ENCODE measurements at places on chromosomes 6 and 20.

DNA sequence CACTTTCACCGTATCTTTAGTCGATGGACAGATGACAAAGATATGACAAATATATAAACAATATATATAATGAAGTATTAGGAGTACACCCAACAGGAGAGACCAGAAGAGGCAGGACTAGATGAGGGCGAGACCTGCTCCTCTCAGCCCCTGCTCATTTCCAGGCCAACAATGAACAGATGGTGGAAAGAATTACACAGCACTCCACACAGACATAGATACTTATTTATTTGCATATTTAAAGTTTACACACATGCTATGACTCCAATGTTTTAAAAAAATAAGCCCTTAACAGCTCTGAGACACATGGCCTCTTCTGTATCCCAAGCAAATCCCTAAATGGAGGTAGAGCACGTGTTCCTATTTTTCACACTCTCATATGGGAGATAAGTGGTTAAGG lies 10.4 kb downstream of the FAM210B start:
- no peak for DNase-seq

DNA sequence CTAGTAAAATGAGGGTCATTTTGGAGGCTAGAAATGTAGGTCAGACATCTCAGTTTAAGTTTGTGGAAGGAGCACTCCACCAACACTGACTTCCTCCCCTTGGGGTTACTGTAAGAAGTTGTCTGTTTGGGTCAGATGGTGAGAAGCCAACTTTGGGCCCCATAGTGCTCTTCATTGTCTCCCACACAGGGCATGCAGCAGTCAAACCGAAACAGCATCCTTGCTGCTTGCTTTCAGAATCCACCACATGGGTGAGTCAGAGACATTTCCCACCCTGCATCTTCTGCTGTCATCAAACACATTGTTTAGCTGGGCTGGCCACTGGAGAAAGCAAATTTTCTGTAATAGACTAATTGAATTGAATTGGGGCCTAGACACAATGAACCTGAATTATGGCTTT lies 16.8 kb downstream of the IL17F start:
- DNase-seq, result peak; percentile 47

GRCh38 chr6:126738146-126738545 lies 380.3 kb upstream of the RSPO3 start:
- no peak for DNase-seq

GRCh38 chr20:41478026-41478425 lies 111.4 kb upstream of the EMILIN3 start:
- DNase-seq, result no peak

GRCh38 chr6:36104836-36105235 lies 25.5 kb upstream of the MAPK13 start:
- DNase-seq, result no peak

DNA sequence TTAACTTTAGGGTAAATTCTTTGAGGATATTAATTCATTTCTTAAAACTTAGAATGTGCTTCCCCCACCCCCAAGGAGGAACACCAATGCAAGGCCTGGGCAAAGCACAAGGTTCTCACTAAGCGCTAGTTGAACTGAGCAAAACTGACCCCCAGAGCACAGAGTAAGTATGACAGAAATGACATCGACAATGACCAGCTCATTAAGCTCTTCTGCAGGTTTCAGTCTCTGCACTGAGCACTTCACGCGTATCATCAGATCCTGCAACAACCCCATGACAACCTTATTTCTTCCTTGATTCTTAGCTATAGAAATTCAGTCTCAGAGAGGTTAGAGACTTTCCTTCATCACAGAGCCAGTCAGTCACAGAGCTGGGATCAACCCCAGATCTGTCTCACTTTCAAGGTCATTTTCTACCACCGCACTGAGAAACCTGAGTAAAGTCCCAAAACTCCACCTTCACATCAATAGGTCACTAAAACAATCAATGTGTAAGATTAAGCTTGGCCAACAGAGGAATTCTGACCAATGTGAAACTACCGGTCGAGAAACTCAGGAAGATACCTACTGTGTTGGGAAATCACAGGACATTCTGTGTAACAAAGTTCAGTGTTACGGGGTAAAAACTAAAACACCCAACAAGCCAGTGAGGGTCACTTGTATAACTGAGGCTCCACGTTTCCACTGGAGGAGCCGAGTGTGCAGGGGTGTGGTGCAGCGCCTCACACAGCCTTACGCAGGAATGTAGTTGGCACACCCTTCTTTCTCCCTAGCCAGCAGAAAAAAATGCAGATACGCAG lies 129.0 kb upstream of the FOXQ1 start:
- DNase-seq, result no peak

GRCh38 chr6:108764580-108764950 lies 83.7 kb upstream of the ARMC2 start:
- DNase-seq, result no peak

DNA sequence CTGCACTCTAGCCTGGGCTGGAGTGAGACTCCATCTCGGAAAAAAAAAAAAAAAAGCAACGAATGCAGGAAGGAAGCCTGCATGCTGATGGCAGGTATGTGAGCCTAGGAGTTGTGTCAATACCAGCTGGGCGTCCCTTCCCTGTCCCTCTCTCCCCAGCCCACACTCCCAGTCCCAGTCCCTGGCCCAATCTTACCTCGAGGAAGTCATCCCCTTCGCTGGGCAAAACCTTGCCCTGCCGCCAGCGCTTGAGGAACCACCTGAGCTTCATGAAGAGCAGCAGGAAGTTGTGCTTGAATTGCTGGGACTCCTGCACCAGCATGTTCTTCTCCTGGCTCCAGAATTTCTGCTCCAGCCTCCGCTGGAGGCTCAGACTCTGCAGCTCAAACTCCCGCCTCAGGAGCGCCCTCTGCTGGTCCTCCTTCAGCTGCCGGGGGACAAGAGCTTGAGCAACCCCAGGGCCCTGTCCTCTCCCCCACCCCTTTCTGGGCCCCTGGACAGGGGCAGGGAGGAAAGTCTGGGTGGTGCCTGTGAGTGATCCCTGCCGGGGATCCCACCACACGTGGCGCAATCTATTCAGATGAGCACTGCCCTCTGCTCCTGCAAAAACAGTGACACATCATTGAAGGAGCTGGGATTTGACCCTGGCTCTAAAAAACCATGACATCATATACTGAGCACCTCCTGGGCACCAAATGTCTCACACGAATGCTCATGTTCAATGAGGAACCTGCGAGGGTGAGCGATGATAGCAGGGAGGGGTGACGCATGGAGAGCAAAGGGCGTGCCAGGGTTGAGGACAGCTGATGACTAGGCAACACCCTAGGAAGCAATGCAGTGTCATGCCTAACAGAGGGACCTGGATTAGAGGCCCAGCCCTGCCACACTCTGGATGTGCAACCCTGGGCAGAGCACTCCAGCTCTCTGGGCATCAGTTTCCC lies 35.0 kb upstream of the DSN1 start:
- DNase-seq, result peak; percentile 52

- DNase-seq, result no peak
Measured at GRCh38 chr20:41055679-41056078, 27.1 kb downstream of the TOP1 start.

GRCh38 chr6:52576392-52577021 lies 353 bp downstream of the TRAM2 start:
- DNase-seq, result peak; percentile 38

DNA sequence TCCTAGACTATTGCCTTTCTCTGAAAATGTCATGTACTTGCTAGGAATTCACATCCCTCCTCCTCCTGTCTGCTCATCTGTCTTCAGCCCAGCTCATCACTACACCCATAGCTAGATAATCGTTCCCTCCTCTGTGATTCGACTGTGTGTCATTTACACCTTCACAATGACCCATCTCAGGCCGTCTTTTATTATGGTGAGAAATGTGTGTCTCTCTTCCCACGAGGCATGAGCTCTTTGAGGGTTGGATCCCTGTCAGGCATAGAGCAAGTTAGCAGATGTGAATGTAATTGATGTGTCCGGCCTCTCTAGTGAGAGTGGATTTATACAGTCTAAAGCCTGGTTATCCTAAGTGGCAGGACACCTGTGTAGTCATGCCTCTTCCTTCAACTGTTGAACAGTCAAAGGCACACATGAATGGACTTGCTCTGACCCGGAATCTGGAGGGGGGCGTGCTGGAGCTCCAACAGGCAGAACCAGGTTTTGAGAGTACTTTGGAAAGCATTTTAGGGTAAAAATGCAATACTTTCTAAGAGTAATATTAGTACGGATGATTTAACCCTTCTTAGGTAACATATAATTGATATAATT lies 182.1 kb downstream of the UTRN start:
- no peak for DNase-seq

DNA sequence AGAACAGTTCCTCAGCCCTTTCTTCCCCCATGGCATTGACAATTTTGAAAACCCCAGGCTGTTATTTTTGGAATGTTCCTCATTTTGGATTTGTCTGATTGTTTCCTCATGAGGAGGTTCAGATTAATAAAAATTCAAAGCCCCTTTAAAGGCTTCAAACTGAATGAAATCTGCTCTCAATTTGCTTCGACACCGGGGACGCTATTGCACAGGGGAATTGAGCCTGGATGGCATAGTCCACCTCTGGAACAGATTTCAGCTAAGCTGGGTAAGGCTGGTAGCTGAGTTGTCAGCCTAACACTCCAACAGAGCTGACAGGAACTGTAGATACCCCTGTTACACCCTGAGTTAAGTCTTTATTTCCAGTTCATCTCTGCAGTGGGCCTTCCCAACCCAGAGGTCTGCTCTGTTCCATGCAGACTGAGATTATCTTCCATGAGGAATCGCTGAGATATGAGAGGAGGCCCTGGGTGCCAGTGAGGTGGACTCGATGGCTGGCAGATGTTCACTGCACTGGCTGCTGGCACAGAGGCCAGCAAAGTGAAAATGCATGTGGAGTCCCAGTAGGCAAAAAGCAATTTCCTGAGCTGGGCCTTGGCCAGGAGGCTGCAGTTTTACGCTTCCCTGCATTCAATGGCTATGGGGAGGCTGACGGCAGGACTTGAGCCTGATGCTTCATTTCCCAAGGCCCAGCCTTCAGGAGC lies 73.3 kb upstream of the PAX1 start:
- no peak for DNase-seq

GRCh38 chr6:26431258-26432172 lies 8.8 kb upstream of the BTN3A3 start:
- DNase-seq, result no peak

GRCh38 chr20:11726026-11726425 lies 191.7 kb upstream of the BTBD3 start:
- no peak for DNase-seq

DNA sequence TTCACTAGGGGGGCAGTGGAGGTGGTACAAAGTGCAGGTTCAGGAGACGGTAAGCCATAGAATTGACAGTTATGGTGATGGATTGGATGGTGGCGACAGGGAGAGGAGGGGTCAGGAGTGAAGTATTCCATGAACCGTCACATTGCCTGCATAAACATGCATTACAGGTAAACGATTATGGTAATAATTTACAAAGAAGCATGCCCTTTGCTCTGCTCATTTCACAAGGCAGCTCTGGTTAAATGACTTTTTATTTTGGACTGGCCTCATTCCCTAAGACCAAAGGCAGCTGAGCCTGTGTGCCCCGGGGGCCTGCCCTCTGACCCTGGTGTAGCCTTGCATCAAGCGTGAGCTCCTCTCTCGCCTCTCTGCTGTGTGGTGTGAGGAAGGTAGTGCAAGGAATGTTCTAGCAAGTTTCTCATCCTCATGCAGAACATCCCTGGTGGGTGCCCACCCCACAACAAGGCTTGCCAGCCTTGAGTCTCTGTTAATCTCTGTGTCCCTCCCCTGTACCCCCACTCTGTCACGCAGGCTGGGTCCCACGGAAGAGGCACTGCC lies 59.0 kb downstream of the PPP1R14C start:
- DNase-seq, result no peak

- no peak for DNase-seq
Measured at GRCh38 chr6:52596371-52597028, 19.6 kb upstream of the TRAM2 start.

DNA sequence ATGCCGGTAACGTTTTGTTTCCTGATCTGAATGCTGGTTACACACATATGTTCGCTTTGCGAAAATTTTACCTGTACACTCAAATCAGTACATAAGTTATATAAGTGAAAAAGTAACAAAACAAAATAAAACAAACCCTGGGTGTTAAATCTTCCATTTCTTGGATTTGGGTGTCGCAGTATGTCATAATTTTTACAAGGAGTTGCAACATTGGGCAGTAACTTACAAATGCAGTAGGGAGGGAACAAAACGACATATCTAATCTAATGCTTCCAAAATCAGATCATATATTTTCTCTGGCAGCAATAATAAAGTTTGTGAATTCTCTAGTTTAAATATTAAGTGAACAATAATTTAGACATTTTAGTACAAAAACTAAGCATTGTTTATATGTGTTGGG lies 25.2 kb downstream of the SNX14 start:
- no peak for DNase-seq

- no peak for DNase-seq
Measured at GRCh38 chr6:95365454-95365853, 211.9 kb upstream of the MANEA start.

DNA sequence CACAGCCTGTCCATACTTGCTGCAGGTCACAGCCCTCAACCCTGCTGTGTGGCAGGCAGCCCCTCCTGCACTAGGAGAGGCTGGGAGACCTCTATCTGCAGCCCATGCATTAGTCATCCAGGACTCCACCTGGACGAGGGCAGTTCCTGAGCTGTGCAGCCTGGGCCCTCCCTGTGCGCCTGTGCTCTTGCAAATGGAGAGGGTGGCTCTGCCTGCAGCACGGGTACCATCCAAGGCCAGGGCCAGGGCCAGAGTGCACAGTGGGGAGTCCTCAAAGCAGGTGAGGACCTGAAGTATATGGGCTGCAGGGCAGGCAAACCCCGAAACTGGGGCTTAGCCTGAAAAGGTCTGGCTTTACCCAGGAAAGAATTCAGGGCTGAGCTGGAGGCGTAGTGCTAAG lies 89.8 kb upstream of the PHACTR3 start:
- no peak for DNase-seq

DNA sequence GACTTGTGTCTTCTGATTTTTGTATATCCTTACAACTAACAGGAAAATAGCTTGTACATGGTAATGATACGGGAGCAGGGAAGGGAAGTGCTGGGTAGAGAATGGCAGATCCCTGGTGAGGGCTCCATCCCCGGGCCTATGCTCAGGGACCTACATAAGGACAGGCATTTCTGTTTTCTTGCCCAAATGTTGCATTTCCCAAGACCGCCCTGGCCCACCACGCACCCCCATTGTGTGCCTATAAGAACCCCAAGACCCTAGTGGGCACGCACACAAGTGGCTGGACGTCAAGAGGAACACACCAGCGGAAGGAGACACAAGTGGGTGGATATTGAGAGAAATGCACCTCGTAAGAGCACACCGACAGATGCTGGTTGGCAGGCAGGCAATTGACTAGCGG lies 616.3 kb upstream of the MAN1A1 start:
- no peak for DNase-seq

GRCh38 chr20:8648466-8648865 lies 420.4 kb upstream of the PLCB4 start:
- DNase-seq, result no peak

- no peak for DNase-seq
Measured at GRCh38 chr6:167150941-167151549, 6.7 kb downstream of the GPR31 start.

- DNase-seq, result no peak
Measured at GRCh38 chr6:139597771-139598755, 223.6 kb upstream of the CITED2 start.
